ENCODE measurements at places on chromosomes 12 and 14.
A peak's percentile ranks its signal among the peaks of the same experiment; 100 is the strongest.

GRCh38 chr12:119780786-119781434, 96.2 kb downstream of the CIT start:
- peak; percentile 82 for DNase-seq

DNA sequence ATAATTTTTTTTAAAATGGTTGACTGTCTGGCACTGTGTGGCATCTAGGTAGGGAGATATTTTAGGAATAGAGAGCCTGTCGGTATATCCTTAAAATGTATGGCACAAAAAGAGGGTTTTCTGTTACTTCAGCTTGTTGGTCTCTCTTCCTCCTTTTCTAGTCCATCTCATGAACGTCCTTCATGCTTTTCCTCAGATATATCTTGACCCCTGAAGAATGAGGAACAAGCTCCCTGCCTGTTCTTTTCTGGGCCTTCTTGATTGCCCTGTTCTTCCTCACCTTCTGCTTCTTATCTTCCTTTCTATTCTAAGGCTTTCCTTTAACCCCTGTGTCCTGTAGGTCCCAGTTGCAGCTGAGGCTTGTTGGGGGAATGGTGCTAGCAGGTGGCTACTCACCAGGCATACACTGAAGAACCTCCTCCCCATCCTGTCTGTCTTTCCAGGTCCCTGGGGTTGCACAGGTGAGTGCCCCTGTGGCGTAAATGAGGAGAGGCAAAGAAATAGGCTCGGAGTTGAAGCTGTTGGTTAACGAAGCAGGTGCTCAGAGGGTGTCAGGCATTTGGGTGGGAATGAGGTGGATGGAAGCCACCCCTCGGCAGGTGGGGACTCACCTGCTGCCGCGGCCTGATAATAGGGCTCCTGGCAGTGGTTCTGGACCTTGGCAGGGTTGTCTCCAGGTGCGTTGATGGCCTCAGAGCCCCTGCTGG, 7.2 kb upstream of the C1R start:
- no peak for DNase-seq

DNA sequence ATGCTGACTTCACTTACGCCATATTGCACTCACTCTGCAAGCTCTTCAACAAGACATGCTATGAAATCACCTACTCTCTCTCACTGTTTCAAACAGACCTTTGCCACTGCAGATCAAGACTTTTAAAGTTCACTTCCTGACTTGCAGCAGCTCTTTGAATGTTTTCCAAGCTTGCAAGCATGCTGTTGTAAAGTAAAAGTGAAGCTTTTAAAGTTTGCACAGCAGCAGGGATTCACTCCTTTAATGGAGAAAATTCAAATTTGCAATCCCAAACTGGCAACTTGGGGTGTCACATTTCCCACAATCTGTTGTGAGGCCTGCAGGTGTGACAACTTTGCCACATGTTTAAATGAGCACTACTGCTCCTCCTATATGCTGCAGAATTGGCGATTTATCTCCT, 270.9 kb downstream of the ALX1 start:
- peak; percentile 58 for DNase-seq

GRCh38 chr12:14395074-14395778, 29.7 kb downstream of the ATF7IP start:
- DNase-seq: no peak

GRCh38 chr12:14853961-14854360, 10.6 kb upstream of the ART4 start:
- DNase-seq: no peak

- DNase-seq: no peak
These were observed 17.6 kb upstream of the CRIP2 start for GRCh38 chr14:105456736-105457617.

- DNase-seq: peak; percentile 8
These were observed 40.4 kb downstream of the CAPS2 start for GRCh38 chr12:75289753-75290152.

- DNase-seq: no peak
These were observed 49.0 kb upstream of the DIO3 start for GRCh38 chr14:101512376-101512695.

DNA sequence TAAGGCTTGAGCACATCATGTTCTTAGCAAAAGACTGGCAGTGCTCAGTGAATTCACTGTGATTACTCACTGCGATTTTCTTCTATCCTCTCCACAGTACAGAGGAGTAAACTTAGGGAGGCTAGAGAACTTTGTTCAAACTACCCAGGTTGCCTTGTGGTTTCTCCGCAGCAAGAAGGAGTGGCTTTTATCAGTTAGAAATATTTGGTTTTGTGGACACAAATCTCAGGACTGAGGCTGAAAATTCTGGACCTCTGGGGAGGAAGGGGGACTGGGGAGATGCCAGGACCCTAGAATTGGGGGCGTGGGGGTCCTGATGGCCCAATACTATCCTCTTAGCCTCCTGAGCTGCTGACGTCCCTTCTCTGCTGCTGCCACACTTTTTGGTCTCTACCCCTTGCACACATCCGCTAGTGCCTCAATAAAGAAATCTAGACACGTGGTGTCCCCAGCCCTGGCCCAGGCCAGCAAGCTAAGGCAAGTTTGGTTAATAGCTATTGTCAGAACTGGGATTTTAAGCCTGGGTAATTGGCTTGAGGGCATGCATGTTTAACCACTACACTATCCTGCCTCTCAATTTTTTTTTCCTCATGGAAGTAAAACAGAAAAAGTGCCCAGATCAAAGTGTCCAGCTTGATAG, 842 bp downstream of the OAS2 start:
- DNase-seq: peak; percentile 43

- peak; percentile 50 for DNase-seq
These were observed 5.5 kb downstream of the ITGA5 start for GRCh38 chr12:54413284-54414190.

GRCh38 chr14:76696791-76697190, 64.5 kb upstream of the VASH1 start:
- no peak for DNase-seq

GRCh38 chr14:58171090-58171489, 19.1 kb upstream of the ARMH4 start:
- DNase-seq: peak; percentile 74

GRCh38 chr12:117032593-117033381, 66.4 kb downstream of the TESC start:
- DNase-seq: peak; percentile 20

GRCh38 chr12:15520844-15521243, 198.5 kb downstream of the PTPRO start:
- DNase-seq: no peak

- no peak for DNase-seq
These were observed 24.2 kb downstream of the NINJ2 start for GRCh38 chr12:638953-639557.

DNA sequence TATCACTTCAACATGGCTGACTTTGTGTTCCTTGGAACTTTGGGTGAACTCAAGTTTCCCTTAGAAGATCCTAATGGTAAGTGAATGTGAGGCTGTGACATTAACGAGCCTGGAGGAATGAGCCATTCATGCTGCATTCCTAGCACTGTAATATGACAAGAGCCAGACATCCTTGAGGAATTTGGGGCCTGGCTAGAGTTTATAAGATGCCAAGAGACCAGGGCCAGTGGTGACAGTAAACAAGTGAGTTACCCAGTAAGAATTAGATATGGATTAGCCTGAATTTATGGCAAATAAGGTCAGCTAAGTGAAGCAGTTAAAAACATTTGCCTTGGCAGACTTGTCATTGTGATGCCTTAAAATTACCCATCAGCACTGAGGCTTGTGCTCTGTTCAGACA, 232.4 kb downstream of the AKAP6 start:
- no peak for DNase-seq

DNA sequence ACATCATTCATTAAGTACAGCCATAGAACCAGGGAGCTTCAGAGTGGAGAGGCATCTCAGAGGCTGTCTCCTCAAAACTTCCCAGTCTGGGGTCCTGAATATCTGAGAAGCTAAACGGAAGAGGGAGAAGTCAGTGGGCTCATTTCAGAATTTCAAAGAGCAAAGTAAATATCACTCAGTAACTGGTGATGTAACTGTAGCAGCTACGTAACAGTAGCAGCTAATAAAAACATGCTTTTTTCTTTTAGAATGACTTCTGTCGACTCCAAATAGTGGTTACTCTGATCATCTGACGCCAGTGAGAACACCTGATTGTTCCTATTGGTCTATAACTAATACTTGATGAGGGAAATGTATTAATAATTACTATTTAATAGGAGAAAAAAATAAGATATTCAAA, 383.3 kb downstream of the DPF3 start:
- DNase-seq: no peak

DNA sequence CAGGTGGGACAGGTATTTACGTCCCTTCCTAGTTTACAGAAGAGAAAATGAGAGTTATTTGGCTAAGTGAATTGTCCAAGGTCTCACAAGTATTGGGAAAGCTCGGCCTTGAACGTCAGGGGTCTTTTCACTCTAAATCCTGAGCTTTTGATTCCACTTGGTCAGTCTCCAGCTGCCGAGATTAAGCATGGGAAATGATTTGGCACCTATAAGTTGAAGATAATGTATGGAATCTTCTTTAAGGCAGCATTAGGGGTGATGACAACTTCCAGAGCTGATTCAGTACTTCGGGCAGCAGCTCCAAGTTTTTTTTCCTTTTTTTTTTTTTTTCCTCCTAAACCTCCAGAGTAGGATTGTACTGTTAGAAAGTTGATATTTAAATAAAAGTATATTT, 722 bp downstream of the FAM234B start:
- DNase-seq: no peak

DNA sequence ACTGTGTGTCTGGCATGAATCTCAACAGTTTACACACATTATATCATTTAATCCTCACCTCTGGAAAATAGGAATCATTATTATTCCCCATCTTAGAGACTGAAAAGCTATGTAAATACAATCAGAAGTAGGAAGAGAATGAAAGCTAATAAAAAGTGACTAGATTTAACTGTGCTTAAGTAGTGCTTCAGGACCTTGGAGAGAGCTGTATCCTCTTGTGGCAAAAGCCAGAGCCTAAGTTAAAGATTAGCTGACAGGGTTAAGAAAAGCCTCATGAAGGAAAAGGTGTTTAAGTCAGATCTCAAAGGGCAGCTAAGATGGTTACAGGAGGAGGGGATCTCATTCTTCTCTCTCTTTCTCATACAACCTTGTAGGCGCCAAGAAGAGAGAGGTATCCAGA, 65.3 kb upstream of the TMEM233 start:
- no peak for DNase-seq

- peak; percentile 44 for DNase-seq
These were observed 60.3 kb downstream of the KLRG1 start for GRCh38 chr12:9049520-9050133.

GRCh38 chr12:67669934-67670631, 21.5 kb downstream of the DYRK2 start:
- no peak for DNase-seq

- DNase-seq: no peak
These were observed 111.0 kb downstream of the MSRB3 start for GRCh38 chr12:65389436-65389835.

DNA sequence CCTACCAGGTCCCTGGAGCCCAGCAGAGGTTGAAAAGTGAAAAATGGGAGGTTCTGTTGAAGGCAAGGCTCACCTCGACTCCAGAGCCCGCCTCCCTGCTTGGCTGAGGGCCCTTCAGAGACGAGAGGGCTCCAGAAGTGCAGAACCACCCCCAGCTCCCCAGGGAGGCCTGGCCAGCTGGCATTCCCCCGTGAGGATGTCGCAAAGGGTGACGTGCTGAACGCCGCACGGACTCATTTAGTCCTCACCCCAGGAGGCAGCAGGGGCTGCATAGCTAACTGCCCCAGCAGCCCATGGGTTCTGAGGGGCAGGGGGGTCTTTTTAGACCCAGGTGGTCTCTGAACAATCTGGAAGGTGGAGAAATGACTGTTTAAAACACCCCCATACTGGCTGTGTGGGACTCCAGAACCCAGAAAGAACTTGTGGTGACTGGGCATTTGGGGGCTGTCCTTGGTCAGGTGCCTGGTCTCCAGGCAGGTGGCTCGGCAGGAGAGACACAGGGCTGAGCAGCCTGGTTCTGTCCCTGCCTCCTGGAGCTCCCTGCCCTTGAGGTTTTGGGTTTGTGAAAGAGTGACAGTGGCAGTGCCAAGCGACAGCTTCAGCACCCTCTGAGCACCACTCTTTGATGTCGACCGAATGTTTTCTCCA, 32.0 kb downstream of the ANAPC7 start:
- DNase-seq: no peak

- no peak for DNase-seq
These were observed 169.8 kb downstream of the PRKCH start for GRCh38 chr14:61491224-61491623.

- DNase-seq: no peak
These were observed 5.0 kb upstream of the ADGRD1 start for GRCh38 chr12:130948751-130949150.

- DNase-seq: no peak
These were observed 33.3 kb upstream of the GCH1 start for GRCh38 chr14:54935958-54936357.

- no peak for DNase-seq
These were observed 1.4 kb upstream of the PTPRO start for GRCh38 chr12:15320881-15321280.

DNA sequence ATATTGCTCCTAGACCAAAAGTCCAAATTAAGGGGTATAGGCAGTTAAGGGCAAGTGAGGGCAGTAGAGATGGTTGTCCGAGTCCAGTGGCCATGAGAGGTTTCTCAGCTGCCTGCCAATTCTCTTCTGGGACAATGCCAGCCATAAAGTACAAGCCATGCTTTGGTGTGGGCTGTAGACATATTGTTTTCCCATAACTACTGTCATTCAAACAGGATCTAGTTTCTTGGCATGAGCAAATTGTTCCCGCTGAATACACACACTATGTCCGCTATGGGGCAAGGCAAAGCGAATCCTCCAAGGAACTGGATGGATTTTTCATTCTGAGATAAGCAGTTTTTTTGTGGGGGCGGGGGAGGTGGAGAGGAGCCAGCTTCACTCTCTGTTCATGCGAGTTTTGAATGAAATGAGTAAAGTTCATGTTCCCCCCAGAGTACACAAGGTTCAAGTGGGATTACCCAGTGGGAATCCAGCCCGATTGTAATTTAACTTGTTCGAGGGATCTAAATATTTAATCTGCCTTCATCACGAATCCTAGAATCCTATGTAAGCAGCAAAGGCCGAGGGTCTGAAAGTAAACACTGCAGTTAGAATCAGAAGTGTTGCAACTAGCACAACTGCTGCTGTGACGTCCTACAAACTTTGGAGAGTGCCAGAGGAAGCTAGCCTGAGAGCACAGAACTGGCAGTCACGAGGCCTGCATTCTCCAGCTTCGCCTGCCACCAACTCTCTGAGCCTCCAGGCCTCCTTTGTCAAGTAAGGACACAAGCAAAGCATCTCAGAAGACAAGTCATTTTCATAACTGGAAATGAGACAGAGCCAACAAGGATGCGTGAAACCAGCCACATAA, 137.0 kb downstream of the CRADD start:
- no peak for DNase-seq

GRCh38 chr12:122840580-122841513, 5.6 kb downstream of the HIP1R start:
- no peak for DNase-seq

DNA sequence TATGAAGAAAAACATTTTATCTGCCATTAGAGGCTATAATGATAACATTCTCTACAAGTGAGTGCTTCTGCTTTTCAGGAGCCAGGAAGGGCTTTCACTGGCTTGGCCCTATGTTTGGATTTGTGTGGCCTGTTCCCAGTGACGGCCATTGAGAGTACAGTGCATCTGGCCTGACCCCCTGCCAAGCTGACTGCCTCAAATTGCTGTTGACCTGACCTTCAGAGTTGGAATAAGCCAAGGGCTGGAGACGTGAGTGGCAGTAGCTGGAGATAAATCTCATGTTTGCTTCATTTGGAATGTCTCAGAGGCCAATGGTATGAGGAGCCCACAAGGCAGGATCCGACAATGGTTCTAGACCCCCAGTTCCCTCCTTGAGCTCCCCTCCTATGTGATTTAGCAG, 28.3 kb upstream of the PLEKHG7 start:
- DNase-seq: no peak

GRCh38 chr12:75779891-75780496, 251.6 kb downstream of the PHLDA1 start:
- DNase-seq: no peak
